ENCODE measurements at places on chromosomes 4 and X. TPM values are rescaled to one million over a fixed set of nuclear protein-coding genes. Genes with fewer than 3 reads are reported as not detected.

DNA sequence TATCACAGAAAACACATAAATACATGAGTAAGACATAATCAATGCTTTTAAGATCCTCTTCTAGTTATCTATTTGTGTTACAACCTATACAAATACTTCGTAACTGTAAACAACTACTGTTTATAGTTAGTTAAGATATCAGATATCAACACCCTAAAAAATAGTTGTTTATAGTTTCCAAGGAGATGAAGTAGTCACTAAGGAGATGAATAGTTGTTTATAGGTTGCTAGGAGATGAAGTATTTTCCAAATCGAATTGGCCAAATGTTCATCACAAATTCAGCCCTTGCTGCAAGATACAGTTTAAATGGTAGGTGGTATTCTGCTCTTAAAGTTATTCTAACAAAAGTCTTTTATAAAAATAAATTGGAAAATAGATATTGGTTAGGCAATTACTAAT is 618.2 kb upstream of the PCDH10 start:
- peak; percentile 50 for DNase-seq

DNA sequence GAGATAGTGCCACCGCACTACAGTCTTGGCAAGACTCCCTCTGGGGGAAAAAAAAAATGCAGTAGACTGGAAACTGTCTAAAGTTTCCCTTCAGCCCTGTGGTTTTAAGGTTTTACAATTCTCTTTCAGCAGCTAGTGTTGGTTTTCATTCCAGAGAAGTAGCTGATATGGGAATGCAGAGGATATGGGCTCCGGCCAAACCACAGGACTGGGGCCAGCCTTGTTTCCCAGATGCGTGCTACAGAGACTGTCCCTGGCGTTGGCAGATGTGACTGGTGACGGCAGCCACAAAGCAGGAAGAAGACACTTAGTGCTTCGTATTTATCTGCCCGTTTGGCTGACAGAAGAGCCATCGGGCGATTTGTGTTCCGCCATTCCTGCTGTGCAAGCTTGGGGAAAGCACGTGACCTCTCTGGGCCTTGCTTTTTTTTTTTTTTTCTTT is 43.2 kb downstream of the ZBTB49 start:
- peak; percentile 15 for DNase-seq

- DNase-seq, result no peak
Measured at GRCh38 chrX:94454606-94455005, 780.6 kb downstream of the FAM133A start.

- no peak for DNase-seq
Measured at GRCh38 chr4:104138116-104138515, 356.6 kb downstream of the CXXC4 start.

GRCh38 chrX:101385795-101386541 is at the start of gene BTK:
TSS of gene BTK (minus strand) at chrX:101386191. CDS start at chrX:101375284, 10,907 bp downstream.
- peak; percentile 22 for DNase-seq

DNA sequence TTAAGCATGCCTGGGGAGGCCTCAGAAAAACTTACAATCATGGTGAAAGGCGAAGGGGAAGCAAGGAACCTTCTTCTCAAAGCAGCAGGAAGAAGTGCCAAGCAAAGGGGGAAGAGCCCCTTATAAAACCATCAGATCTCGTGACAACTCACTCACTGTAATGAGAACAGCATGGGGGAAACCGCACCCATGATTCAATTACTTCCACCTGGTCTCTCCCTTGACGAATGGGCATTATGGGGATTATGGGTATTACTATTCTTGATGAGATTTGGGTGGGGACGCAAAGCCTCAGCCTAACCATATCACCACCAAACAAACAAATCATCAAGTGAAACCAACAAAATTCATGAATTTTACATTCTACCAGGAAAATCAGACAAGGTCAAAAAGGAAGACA is 76.7 kb upstream of the TAB3 start:
- DNase-seq, result no peak

GRCh38 chrX:150478496-150479492 is 89.6 kb upstream of the MTM1 start:
- no peak for DNase-seq

DNA sequence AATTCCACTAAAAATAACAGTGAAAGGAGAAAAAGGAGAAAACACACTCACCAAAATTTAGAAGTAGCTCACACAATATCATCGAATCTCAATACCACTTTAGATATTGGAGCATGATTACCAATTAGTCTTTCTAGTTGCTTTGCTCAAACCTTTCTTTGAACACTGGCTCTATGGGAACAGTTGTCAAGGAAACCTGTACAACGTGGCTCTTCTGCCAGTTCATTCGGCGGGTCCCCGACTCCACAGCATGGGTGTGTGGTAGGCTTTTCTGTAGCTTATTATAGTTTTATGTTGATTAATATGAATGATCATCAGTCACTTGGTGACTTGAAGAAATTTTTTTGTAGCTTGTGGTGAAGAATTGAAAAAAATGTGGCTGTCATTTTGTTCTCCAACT is 50.2 kb upstream of the TMEM150C start:
- DNase-seq, result no peak

GRCh38 chr4:176675810-176676209 is 116.9 kb downstream of the VEGFC start:
- no peak for DNase-seq

- peak; percentile 83 for DNase-seq
Measured at GRCh38 chr4:109302361-109303139, at the start of gene COL25A1. TSS of gene COL25A1 (minus strand) at chr4:109302658.

GRCh38 chr4:121176082-121176934 is 12.2 kb upstream of the TNIP3 start:
- no peak for DNase-seq

GRCh38 chr4:79163981-79164490 is 161.8 kb downstream of the NAA11 start:
- DNase-seq, result no peak

DNA sequence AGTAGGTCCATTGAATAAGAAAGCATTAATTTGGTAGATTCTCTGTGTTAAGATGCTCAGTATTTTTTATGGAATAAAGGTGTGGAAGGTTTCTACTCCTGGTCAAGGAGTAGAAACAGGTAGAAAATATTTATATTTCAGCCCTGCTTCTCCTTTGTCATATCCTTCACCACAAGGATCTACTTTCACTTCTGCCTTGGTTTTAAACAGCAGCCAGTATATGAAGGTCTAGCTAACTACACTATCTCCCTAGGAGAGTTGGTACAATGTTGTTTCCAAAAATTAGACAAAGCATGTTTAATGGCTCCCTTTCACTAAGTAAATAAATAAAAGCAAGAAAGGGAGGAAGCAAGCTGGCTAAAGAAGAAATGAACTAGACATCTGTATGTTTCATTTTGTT is 44.6 kb upstream of the GYPA start:
- no peak for DNase-seq

DNA sequence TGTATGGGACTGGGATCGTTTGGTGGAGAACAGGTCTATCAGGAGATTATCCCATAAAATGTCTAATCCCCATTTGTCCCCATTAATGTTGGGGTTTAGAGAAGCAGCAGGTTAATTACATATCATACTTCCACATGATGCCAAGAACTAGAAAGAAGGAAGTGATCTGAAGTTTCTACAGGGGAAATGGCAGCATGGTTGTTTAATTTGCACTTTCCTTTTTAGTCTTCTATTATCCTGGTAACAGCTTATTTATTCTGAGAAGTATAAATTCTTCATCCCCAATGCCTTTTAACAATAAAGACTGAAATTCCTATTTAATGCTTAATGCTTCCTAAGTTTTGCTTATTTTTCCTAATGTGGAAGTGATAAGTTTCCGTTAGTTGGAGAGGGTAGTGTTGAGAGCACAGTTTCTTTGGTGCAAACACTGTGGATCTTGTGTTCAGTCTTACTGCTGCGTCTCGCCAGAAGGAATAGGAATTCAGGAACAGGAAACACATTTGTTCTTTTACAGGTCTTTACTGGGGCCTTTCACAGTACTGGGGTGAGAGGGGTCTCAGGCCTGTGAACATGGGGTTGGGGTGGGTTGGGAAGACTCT is 59.5 kb upstream of the TADA2B start:
- no peak for DNase-seq

DNA sequence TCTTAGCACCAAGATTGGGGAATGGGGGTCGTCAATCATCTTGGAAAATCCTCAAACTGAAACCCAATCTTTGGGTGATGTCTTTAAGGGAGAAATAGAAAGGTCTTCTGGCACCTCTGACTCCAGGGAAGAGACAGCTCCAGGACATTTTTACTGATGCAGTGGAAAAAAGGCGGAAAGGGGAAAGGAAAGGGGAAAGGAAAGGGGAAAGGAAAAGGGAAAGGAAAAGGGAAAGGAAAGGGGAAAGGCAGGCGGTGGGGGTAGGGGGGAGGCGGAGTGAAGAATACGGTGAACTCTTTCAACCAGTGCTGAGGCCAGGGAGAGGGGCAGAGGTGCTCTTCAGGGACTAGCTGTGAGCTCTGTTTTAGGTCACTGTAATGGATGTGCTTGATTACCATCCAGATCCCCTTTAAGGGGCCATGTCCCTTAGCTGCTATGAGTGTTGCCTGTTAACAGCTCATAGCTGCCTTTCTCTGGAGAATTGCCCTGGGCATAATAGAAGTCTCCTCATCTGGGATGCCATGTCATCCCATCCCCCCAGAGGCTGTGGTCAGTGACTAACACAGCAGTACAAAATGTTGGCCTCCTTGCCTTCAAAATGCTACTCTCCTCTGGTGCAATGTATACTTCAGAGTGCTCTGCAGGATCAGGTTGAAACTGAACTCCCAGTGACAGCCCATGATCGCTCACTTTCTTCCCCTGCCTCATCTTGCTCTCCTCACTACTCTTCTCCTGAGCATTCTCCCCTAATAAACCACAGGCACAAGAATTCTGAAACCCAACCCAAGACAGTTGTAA is 92.4 kb upstream of the AP1S2 start:
- no peak for DNase-seq

- no peak for DNase-seq
Measured at GRCh38 chr4:23884261-23884660, 5.6 kb downstream of the PPARGC1A start.

- no peak for DNase-seq
Measured at GRCh38 chr4:10302096-10302495, 155.1 kb downstream of the ZNF518B start.

- no peak for DNase-seq
Measured at GRCh38 chrX:121195719-121196118, 148.3 kb downstream of the GLUD2 start.

GRCh38 chrX:129876771-129877305 is 29.1 kb upstream of the UTP14A start:
- peak; percentile 56 for DNase-seq

- DNase-seq, result no peak
Measured at GRCh38 chr4:187321711-187322110, 598.1 kb upstream of the FAT1 start.

DNA sequence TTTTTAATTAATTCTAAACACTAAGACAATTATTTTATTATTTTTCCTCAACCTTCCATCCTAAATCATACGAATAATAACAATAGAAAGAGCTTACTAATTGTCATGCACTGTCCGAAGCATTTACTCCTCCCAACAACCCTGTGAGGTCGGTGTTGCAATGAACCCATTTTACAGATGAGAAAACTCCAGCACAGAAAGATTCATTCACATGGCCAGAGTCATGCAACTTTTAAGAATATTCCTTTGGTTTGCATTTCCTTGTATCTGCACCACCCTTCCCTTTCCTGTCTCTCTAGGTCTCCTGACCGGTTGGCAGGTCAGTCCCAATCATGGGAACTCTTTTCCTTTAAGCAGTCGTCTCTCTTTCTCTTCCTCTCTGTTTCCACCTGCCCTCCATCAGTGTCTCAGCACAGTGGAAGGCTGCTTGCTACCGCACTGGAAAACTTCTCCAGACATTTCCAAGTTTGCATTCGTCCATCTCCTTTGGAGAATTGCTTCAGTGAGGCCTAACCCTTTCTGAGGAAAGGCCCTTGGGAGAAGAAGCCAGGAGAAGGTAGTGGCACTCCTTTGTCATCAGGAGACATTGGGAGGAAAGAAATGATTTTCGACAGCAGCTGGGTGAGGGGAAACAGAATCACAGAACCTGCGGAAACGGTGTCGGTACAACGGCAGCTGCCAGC is 1.9 kb upstream of the TMSB4X start:
- no peak for DNase-seq

GRCh38 chr4:38676986-38677385 is 13.0 kb downstream of the KLF3 start:
- DNase-seq, result no peak

- DNase-seq, result no peak
Measured at GRCh38 chr4:96776920-96777527, 937.1 kb downstream of the PDHA2 start.

GRCh38 chrX:150813922-150814321 is 84.5 kb downstream of the CD99L2 start:
- DNase-seq, result no peak

GRCh38 chr4:128286474-128287058 is 1.0 kb downstream of the PGRMC2 start:
- peak; percentile 44 for DNase-seq

GRCh38 chr4:98267498-98267897 is 6.3 kb downstream of the RAP1GDS1 start:
- DNase-seq, result no peak

DNA sequence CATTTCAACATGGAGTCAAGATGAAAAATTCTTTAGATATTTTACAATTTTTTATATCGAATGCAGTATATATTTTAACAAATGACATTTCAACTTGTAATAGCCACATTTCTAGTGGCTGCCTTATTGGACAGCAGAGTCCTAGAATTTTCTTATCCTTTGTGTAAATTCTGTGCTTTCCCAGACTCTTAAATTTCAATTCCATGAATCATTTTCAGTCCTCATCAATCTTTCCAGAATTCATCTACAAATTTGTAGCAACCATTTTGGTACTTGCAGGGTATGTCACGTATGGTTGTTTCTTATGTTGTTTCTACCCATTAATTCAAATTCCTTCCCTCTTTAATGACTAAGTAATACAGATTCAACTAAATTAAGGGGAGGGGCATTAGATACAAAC is 2.7 kb downstream of the PAICS start:
- DNase-seq, result no peak

DNA sequence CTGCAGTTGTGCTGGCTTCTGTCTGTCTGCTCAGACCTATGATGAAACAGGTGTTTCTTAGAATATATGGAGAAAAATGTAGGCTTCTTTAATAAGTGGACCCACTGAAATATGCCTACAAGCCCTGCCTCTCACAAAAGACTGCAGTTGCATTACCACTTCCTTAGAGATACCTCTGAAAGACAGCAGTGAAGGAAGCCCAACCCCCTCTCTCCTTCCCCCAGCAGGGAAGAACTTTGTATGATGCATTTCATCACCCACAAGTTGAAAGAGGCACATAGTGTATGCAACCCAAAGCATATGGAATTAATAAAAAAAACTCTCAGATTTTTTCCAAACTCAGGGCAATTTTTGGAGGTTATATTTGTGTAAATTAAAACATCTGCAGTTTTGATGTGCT is 916.7 kb downstream of the TECRL start:
- no peak for DNase-seq

The CASP3 gene
- 41.6 TPM for polyA plus RNA-seq

The RPS6KA6 gene
- polyA plus RNA-seq, result 3.9 TPM

The SHROOM4 gene
- 8.4 TPM for polyA plus RNA-seq

The PAGE1 gene
- polyA plus RNA-seq, result not detected

The SSX2B gene
- polyA plus RNA-seq, result not detected

The ATP7A gene
- polyA plus RNA-seq, result 8.7 TPM

The CLDN34 gene
- not detected for polyA plus RNA-seq

The FNIP2 gene
- polyA plus RNA-seq, result 11.2 TPM

The SULT1B1 gene
- 0.41 TPM for polyA plus RNA-seq

The LRIT3 gene
- polyA plus RNA-seq, result 0.13 TPM

The AMER1 gene
- 5.5 TPM for polyA plus RNA-seq

The SCLT1 gene
- polyA plus RNA-seq, result 10.8 TPM

The YIPF7 gene
- polyA plus RNA-seq, result 2.0 TPM

The XPNPEP2 gene
- polyA plus RNA-seq, result 3.0 TPM

Measured in muscle of leg (tissue), 16 donors.